Stimulated activated CD4-positive, alpha-beta T cell treated with anti-CD3 and anti-CD28 coated beads, Interleukin-1b, Interleukin-23, amount 100 ng/mL, for 1 hour (primary cell): ENCODE measurements at places on chromosomes 2 and 18.

- no peak for DNase-seq
Observed at GRCh38 chr2:119179202-119179601, 20.7 kb upstream of the C1QL2 start.

DNA sequence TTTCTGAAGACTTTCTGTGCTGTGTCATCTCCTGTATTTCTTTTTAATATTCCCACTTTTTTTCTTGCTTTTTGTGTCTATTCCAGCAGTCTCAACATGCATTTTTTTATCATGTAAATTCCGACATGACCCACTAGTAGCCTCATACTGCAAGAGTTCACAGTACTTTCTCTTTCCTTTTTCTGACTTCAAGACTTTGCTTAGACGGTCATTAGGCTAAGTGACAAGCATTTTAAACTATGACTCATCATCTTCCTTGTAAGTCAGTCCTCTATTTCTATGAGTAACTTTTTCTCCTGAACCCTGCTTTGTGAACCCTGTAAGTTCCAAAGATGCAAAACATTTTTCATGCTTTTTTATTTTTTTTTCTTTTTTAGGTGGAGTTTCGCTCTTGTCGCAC is 381.2 kb downstream of the TXNL1 start:
- no peak for DNase-seq

DNA sequence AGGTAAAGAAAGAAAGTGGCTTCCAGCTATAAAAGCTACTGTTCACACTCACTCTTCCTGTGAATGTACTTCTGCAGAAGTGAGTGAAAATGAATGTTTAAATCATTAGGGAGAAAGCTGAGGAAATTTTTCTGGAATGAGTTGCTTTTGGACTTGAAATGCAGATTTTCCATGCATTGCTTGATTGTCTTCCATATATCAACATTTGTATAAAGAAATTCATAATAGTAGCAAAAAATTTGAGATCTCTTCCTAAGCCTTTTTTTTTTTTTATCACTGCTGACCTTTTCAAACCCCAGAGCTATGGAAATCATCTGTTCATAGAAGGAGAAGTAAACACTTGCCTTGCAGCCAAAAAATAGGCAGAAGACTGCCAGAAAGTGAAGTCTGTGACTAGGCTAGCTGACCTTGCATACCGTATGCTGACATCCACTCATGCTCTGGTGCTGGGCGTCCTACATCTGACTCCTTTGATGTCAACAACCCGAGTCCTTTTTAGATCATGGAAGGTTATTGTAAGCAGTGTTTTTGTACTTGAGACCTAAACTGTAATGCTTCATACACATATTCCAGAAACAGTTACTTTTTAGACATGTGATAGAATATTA is 154.5 kb upstream of the RASGRP3 start:
- DNase-seq, result no peak

DNA sequence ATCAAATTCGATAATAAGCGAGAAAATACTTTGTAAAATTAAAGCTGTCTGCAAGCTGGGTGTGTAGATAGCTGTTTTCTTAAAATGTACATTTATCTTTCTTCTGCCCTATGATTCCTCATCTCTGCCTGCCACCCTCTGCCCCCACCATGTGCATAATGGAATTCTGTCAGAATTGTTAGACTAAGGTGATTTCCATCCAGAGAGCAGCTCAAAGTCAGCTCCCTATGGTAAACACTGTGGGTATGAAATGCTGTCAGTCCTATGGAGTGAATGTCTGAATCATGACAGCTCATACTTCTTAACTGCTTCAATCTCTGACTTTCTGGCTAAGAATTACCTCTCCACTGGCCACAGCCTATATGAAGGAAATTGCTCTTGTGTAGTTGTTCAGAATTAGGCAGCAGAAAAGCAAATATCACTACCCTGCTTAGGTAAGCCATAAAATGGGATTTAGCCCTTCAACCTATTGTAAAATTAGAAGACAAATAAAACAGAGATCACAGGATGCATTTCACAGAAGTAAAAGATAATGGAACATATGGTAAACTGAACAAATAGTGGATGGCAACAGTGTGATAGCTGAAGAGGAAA is 137.7 kb downstream of the CD8B2 start:
- no peak for DNase-seq

GRCh38 chr2:166539340-166540162 is 45.5 kb upstream of the SCN7A start:
- no peak for DNase-seq

DNA sequence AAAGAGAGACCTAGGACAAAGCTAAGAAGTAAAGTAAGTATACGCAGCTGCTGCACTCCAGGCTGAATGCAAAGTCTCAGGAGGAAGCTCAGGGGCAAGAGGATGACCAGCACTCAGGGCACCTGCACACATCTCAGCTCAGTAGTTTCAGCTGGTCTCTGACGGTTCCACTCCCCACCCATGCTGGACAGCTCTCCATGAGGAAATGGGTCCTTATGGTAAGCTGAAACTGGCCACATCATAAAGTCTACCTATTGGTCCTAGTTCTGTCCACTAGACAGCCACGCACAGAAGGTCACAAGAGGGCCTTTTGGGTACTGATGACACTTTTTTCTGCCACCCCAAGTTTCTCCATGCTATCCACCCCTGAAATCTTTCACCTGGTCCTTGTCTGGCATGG is 215.3 kb downstream of the TTC32 start:
- DNase-seq, result no peak

- DNase-seq, result no peak
Observed at GRCh38 chr2:150939087-150939486, 322.6 kb downstream of the RBM43 start.

DNA sequence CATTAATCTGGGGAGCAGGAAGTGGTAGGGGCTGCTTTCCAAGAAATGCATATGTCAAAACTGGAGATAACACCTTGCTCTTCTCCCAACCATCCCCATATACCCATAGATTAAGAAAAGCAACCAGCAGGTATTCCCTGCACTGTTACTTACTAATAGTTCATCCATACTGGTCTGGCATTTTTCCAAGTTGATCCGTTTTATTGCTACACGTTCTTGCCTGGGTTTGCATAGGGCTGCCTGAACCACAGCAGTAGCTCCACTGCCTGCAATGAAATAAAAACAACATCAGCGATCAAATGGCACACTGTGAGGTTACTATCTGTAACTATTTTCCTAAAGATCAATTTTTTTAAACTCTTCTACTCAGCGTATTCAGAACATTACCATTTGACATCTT is 65.6 kb downstream of the STK39 start:
- no peak for DNase-seq
